Ovary (tissue), 10 donors: ENCODE measurements at places on chromosomes 1 and 21. TPM values are rescaled to one million over a fixed set of nuclear protein-coding genes. Genes with fewer than 3 reads are reported as not detected.

VWA5B1 gene
- 0.15 TPM for total RNA-seq

- DNase-seq, result no peak
Measured at GRCh38 chr1:234782105-234782751, 172.2 kb upstream of the IRF2BP2 start.

SPATA1 gene
- total RNA-seq, result 0.12 TPM

DNA sequence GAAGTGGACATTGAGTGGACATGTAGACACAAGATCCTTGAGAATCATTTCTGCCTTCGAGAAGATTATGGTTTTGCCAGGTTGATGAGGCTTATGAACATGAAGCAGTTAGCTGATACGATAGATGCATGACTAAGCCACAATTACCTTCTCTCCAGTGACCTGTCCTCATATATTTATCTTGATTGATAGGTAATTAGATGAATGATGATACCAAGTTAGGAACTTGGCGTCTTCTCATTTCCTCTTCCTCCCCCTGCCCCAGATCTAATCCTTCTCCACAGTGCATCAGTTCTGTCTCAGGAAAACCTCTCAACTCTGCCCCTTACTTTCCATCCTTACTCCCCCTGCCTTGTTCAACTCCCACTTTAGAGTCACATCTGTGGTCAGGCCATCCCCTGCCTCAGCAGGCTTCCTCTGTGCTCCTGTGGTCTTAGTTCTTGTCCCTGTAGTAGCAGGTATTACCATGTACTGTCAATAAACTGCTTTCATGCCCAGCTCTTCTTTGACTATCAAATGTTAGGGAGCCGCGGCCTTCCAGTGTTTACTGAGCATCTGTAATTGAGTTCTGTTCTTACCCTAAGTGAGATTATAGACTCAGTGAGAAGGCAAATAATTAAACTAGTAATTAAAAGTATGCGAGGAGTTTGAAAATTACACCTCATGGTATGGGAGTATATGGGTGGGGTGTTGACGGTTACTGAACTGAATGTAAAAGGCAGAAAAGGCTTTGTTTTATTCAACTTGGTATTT, 5.1 kb downstream of the ST6GALNAC3 start:
- no peak for DNase-seq

CR2 gene
- 0.27 TPM for total RNA-seq

DNA sequence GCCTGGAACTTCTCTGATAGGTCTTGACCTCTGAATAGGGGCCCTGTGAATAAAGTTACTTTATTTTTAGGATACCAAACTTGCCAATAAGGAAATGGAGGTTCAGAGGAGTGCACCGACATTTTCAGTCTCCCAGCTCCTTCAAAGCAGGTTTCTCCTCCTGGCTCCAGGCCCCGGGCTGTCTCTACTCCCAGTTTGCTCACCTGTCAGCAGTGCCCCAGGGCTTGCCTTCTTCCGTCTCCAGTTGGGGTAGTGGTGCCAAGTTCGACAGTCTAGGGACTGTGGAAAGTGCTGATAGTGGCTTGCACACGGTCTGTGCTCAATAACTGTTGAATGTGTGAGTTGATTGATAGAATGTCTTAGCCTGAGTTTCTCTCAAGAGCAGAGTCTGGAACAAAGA, 149.2 kb downstream of the ACTL8 start:
- DNase-seq, result no peak

GRCh38 chr1:244414543-244414942, 37.2 kb downstream of the ADSS2 start:
- DNase-seq, result no peak

NBPF6 gene
- not detected for total RNA-seq
